ENCODE measurements at places on chromosomes 16 and 17.

- ATAC-seq = no peak
Observed at GRCh38 chr17:77577491-77577890, 381.0 kb upstream of the TNRC6C start.

GRCh38 chr17:7208754-7209460 is 10.7 kb downstream of the DLG4 start:
- ATAC-seq = no peak

- no peak for ATAC-seq
Observed at GRCh38 chr17:42999003-42999525, 845 bp downstream of the RPL27 start.

DNA sequence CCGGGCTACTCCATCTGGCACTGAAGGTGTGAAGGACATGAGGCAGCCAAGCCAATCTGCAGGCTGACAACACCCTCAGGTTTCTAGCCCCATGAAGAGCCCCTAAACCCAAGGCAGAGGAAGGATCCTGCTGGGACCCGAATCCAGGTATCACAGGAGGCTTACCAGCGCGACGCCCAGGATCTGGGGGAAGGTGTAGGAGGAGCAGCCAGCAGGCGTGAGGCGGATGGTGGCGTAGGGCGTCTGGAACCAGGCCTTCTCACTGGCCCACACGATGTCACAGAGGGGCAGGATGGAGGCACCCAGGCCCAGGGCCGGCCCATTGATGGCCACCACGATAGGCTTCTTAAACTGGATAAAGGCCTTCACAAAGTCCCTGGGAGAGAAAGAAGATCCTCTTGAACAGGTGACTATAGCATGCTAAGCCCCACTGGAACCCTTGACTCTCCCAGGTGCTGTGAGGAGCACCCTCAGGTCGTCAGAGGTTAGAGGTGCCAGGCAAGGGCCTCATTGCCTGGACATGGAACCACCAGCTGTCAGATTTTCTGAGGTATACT is 71.7 kb downstream of the DYNLRB2 start:
- ATAC-seq = no peak

DNA sequence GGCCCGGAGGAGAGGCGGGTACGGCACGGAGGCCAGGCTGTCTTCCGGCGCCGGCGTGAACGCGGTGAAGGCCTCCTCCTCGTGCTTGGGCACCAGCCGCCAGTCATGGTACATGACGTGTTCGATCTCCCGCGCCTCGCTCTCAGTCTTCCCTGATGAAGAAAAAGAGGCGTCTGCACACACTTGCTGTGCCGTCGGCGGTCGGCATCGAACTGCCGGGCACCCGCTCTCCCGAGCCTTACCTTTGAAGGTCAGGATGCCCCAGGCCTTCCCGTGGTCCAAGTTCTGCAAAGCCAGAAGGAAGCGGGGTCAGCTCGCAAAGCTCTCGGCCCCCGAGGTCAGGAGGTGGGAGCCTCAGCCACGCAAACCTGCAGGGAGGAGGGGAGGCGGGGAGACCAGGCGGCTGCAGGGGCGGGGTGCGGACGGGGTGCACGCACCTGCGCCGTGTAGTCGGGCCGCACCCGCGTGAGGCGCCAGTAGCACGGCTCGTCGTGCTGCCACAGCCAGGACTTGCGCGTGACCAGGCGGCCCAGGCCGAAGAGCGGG is at the start of gene EME2:
EME2 (plus strand) TSS at position 449 of the 546 bp plus-strand sequence. CDS start 418 bp downstream, outside the sequence.
- ATAC-seq = no peak

GRCh38 chr16:76278980-76279379 is 1.8 kb downstream of the CNTNAP4 start:
- no peak for ATAC-seq

DNA sequence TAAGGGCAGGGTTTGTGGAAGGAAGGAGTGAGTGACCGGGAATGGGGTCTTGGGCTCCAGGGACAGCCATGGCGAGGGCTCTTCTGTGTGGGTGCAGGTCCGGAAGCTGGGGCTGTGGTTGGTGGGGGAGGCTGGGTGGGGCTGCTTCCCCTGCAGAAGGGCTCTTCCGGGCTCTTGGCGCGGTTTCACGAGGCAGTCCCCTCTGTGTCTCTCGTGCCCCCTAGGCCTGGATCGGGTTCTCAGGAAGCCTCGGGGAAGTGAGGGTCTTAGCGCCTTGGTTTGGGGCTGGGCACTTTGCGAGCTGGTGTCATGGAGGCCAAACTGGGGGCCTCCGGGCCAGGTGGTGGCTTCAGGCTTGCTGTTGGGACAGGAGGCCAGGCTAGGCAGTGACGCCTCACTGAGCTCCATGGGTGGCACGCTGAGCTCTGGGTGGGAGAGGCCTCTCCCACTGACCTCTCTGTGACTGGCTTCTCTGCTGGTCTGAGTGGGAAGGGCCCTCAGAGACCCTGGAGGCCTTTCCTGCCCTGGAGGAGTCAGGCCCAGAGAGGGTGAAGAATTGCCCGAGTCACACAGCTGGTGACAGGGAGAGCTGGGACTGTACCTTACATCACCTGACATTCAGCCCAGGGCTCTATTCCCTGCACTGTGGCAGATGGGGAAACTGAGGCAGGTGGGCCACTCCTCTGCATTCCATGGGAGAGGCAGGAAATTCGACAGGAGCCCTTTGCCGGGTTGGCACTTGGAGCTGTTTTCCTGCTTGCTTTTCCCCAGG is 8.2 kb downstream of the ADCY7 start:
- no peak for ATAC-seq

DNA sequence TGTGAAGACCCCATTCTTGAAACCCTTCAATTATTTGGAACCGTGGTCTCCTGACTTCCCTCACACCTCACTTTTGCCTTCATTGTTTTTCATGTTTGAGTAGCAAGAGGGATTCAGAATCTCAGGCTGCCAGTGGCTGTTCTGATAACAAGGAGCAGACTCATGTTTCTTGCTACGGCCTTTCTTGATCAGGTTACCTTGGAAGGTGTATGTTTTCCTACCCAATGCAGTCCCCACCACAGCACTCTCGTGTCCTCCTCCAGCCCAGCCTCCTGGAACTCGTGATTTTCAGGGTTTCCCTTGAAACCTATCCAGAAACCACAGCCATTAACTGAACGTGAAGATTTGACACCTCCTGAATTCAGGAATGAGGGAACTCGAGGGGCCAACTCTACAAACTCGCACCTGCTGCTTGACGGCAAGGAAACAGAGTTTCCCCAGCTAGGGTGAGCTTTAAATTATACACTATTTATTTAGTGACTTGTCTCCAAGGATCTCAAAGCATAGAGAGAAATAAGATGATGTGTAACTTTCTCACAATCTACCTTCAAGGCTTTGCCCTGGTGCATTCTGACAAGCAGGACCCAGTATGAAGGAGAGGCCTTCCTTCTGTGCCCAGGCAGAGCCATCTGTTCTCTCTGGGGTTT is 1.6 kb downstream of the ZFHX3 start:
- ATAC-seq = no peak

DNA sequence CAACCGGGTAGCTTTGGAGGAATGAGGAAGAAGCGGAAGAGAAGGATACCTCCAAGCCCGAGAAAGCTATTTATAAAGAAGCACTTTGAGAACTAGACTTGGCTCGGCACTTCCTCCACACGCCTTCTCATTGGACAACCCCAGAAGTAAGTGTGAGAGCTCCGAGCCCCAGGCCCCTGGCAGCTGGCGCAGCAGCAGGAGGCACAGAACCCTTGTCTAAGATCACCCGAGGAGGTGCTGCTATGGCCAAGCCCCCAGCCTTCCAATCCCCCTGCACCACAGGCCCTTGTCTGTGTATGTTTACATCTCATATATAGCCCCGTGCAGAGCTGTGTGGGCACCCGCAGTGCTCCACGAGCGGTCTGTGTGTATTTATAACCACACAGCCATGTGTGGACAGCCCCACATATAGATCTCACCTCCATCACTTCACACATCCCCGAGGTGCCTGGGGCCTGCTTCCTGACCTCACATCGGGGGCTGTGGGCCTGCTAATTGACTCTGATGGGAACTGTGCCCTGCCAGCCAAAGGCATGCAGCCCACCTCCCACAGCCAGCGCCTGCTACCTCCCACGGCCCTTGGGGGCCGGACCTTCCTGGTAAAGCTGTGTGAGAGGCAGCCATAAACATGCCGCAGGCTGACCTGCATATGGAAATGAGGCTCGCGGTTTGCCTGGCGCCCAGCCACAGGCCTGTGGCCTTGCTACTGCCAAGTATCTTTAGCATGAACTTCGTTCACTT is 96.1 kb downstream of the C17orf67 start:
- peak; percentile 59 for ATAC-seq

DNA sequence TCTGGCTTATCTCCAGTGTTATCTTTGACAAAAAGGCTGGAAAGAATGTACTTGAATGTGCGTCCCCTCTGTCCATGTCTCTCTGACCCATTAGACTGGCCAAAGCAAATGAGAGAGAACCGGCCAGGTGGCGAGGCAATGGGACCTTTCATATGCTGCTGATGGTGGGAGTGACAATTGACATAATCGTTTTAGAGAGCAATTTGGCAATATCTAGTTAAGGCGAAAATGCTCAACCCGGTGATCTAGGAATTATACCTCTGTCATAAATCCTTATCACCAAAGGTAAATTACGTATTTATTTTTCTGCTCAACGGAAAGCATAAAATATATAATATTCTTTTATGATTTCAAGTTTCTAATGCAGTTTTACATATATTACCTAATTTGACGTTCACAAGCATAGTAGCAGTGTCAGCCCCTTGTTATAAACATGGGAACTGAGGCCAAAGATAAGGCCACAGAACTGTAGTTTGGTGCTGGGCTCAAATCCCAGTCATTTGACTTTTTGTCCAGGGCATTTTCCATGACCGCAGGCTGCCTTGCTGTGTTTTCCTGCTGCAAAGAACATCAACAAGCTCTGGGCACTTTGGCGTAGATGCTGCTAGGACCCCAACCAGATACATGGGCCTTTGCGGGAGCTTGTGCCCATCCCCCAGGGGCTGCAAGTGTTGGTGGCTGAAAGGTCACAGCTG is 14.7 kb upstream of the SDK2 start:
- ATAC-seq = no peak

DNA sequence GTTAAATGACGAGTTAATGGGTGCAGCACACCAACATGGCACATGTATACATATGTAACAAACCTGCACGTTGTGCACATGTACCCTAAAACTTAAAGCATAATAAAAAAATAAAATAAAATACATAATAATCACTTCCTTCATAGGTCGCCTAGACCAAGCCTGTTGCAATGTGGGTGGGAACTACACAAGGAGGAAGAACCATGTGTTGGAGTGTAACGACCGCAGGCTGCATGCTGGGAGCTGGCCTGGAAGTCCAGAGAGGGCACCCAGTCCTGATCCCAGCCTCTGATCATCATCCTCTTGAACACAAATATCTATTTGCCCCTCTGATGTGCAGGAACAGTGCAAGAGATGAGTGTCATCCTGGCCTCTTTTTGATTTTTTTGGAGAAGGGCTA is 224.7 kb upstream of the ASIC2 start:
- no peak for ATAC-seq

DNA sequence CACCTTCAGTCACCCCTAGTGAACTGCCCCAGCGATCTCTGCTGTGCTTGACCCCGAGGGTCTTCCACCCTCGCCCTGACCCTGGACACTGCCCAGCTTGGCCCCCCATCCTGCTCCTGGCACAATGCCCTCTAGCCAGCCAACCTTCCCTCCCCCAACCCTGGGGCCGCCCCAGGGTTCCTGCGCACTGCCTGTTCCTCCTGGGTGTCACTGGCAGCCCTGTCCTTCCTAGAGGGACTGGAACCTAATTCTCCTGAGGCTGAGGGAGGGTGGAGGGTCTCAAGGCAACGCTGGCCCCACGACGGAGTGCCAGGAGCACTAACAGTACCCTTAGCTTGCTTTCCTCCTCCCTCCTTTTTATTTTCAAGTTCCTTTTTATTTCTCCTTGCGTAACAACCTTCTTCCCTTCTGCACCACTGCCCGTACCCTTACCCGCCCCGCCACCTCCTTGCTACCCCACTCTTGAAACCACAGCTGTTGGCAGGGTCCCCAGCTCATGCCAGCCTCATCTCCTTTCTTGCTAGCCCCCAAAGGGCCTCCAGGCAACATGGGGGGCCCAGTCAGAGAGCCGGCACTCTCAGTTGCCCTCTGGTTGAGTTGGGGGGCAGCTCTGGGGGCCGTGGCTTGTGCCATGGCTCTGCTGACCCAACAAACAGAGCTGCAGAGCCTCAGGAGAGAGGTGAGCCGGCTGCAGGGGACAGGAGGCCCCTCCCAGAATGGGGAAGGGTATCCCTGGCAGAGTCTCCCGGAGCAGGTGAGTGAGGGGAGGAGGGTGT is at the start of gene TNFSF13:
TNFSF13 (plus strand) TSS at position 207 of the 776 bp plus-strand sequence; CDS start at position 497, 290 bp downstream.
- ATAC-seq = no peak

DNA sequence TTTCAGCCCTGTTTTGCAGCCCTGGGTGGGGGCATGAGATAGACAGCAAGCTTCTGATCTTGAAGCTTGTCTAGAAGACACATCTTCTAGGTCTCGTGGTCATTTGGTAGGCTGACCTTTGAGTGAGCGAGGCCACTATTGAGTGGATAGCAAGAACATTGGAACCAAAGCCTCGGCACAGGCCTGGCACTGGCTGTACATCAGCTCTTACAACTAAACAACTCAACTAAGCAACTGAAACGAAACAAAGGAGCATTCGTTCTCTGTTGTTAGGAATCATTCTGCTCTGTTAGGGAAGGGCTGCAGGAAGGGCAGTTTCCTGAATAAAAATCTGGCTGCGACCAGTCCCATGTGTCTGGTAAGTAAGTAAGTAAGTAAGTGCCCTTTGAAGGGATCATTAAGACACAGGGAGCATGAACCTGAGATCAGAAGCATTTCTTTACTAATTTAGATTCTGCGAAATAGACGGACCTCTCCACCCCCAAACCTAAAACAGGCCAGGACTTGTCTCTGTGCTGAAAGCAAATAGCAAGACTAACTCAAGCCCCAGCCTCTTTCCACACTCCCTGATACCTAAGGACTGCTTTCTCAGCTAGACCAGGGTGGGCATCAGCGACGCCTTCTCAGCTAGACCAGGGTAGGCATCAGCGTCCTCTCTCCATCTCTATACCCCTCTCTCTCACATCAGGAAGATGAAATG is 22.7 kb downstream of the CYB561 start:
- ATAC-seq = no peak

GRCh38 chr16:29114574-29114973 is 129.7 kb downstream of the LAT start:
- no peak for ATAC-seq

DNA sequence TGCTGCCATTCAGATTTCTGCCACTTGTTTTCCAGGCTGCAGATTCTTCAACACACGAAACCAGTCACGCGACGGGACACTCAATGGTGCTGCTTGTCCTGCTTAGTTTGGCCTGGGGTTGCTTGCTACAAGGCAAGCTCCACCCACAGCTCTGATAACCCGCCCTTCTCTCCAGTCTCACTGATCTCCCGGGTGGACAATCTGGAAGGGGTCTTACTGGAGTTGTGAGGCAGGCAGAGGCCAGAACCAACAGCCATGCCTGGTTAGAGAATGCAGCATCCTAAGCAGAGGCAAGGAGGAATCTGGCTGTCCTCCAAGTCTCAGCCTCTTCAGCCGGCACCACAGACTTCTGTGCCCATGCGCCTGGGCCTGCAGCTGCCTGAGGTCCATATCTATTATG is 119.1 kb downstream of the KCNJ12 start:
- no peak for ATAC-seq

GRCh38 chr17:19812407-19812806 is 55.3 kb downstream of the ULK2 start:
- ATAC-seq = peak; percentile 42

All from SK-N-SH treated with all-trans-retinoic acid at 6 μM for 48 hours (cell line).